ENCODE measurements at places on chromosomes 12 and 14.

DNA sequence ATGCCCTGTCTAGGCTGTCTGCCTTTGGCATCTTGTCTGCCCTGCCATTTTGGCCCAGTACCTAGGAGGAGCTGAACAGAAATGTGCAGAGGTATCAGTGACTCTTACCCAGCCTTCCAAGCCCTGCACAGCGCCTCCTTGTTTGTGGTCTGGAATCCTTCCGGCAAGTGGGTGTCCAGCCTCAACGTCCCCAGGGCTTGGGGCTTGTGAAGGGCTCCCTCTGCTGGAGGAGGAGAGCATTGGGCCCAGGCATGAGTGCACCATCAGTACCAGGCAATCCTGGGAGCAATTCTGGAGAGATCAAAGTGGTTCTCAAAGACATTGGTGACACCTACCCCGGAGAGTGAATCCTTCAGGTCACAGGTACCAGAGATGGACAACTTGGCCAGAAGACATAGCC is 2.4 kb upstream of the TCL1B start:
- DNase-seq = peak; percentile 77

DNA sequence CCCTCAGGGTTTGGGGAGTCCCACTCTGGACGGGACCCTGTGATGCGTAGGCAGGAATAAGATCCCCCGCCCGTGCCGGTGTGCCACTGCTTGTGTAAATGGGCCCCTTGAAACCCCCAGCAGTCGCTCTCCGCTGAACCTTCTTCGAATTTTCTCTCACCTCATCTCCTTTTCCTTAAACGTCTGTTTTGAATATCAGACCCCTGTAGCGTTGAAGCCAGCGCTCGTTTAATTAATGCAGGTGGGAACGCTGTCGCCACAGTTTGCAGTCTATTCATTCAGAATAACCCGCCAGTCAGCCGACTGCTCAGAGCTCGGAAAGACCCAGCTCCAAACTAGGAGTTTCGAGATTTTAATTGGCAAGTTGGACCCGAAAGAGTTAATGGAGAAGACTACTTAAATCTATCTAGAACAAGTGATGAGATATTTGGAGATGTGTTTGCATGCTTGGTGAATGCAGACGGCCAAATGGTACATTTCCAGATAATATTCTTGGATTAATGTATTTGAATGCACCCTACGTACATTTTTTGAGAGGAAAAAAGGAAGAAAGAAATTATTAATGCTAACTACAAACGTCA is 739 bp upstream of the PPP2R5E start:
- DNase-seq = no peak

- no peak for DNase-seq
These were observed 460 bp upstream of the SYNE2 start for GRCh38 chr14:63852271-63852816.

- no peak for DNase-seq
These were observed 4.8 kb upstream of the ING4 start for GRCh38 chr12:6667559-6668210.

DNA sequence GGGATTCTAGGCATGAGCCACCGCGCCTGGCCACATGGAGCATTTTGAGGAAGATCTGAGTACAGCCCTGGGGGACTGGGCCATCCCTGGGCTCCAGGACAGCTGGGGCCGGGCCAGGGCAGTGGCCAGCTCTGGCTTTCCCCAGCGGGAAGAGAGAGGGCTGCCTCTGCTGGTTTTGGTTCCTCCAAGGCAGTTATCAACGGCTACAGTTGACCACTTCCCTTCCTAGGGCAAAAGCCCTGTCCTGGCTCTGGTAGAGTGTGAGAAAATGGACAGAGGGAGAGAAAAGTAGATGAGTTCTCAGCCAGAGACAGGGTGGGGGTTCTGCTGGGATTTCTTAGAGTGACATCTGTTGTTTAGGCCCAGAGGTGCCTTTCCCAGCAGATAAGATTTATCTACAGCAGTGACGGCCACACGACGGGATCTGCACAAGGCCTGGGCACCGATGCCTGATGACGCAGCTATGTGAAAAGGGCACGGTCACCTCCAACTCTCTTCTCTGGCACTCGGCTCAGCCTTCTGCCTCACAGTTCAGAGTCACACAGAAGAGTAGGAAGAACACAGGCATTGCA is 5.5 kb upstream of the HVCN1 start:
- DNase-seq = peak; percentile 32

DNA sequence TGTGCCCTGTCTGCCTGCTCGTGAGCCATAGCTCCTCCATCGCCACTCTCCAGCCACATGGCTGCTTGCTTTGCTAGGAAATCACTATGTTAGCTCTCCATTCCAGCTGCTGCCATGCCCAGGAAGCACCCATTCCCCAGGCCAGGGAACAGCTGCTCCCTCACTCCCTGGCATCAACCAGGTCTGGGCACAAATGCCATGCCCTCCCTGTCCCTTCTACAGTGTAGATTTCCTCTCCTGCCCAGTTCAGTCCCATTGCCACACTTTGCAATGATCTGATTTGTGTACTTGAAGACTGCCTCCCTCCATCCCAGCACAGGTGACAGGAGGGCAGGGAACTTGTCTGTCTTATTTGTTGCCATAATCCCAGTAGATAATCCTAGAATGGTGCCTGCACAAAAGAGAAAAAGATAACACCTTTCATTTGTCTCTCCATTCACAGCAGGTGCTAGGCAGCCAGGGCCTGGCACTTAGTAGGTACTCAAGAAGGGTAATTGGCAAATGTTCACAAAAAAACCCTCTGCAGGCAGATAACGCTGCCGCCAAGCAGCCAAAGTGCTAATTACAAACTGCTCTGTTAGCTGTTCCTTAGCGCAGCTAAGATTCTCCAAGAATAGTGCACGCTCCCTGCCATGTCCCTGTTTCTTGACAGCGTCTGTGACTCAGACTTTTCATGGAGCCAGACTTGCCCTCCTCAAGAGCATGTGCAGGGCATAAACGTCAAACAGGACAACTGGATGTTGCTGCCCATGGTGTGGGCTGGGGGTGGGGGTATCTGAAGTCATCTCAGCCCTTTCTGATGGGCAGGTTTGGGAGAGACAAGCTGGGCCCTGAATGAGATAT is 69.1 kb downstream of the ARL6IP4 start:
- no peak for DNase-seq

GRCh38 chr14:56422221-56422620 is 157.4 kb upstream of the TMEM260 start:
- no peak for DNase-seq

GRCh38 chr14:59464486-59465315 is 479 bp downstream of the GPR135 start:
- DNase-seq = peak; percentile 80

- DNase-seq = no peak
These were observed 39.9 kb downstream of the PPP4R3A start for GRCh38 chr14:91470216-91470615.

DNA sequence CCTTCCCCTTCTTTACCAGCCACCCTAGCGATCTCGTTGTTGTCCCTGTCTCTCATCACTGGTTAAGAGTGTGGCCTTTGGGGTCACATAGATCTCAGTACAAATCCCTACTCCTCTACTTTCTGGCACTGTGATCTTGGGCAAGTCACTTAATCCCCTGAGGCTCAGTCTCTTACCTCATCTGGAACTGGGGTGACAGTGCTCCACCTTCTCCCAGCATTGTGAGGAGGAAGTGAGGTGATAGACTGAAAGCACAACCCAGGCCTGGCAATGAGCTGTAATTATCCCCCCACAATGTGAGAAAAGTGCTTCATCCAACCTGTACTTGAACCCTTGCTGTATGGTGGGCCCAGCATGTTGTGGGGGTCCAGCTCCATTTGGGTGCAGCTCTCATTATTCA is 48.0 kb downstream of the IRAK3 start:
- no peak for DNase-seq

DNA sequence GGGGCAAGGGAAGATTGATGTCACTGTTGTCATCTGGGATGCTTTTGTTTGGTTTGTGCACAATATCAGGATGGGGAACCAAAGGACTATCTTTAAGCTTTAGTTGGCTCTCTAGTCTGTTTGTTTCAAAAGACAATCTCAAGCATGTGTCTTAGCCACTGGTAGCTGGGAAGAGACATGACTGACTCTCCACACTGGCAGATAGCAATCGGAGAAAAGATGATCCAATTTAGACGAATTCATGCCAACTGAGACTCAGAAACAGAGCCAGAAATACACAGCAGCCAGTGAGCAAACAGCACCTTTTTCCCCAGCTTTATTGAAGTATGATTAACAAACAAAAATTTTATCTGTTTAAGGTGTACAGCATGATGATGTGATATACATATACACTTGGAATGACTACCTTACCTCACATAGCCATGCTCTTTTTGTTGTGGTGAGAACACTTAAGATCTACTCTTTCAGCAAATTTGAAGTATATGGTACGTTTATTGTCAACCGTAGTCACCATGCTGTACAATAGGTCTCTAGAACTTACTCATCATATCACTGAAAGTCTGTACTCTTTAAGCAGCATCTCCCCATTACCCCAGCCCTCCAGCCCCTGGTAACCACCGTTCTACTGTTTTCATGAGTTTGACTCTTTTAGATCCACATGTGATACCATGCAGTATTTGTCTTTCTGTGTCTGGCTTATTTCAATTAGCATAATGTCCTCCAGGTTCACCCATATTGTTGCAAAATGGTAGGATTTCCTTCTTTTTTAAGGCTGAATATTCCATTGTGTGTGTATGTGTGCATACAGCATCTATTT is 50.6 kb downstream of the DUSP16 start:
- no peak for DNase-seq

- no peak for DNase-seq
These were observed 31.8 kb upstream of the ULK1 start for GRCh38 chr12:131862600-131862993.

GRCh38 chr14:96735526-96735925 is 61.7 kb upstream of the VRK1 start:
- no peak for DNase-seq

- no peak for DNase-seq
These were observed 96.8 kb upstream of the SYT10 start for GRCh38 chr12:33536431-33536830.

DNA sequence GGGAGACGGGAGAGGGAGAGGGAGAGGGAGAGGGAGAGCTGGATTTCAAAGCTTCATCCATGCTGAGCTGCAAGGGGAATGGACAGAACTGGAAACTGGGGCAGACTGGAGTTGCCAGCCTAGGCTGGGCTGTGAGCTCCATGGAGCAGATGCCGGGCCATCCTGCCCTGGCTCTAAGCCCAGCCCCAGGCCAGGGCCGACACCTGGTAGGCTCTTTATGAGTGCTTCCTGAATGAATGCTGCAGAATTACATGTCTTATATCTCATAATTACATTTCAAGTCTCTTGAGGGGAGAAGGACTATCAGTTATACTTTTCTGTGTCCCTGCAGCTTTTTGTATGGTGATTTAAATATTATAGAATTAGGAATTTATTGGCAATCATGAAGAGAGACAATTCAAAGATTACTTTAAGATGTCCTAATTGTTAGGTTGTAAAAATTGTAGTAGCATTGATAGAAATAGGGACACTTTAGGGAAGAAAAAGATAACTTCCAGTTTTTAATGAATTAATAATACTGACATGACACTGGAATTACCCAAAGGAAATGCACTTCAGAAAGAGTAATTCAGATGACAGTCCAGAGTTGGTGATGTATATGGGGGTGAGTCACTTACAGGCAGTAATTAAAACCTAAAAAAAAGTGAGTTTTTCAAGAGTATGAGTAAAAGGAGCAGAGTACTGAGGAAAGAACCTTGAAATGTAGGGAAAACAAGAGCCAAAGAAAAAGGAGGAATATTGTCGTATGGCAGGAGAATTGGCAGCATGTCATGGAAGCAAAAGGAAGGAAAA is 29.0 kb downstream of the SCYL2 start:
- DNase-seq = no peak

DNA sequence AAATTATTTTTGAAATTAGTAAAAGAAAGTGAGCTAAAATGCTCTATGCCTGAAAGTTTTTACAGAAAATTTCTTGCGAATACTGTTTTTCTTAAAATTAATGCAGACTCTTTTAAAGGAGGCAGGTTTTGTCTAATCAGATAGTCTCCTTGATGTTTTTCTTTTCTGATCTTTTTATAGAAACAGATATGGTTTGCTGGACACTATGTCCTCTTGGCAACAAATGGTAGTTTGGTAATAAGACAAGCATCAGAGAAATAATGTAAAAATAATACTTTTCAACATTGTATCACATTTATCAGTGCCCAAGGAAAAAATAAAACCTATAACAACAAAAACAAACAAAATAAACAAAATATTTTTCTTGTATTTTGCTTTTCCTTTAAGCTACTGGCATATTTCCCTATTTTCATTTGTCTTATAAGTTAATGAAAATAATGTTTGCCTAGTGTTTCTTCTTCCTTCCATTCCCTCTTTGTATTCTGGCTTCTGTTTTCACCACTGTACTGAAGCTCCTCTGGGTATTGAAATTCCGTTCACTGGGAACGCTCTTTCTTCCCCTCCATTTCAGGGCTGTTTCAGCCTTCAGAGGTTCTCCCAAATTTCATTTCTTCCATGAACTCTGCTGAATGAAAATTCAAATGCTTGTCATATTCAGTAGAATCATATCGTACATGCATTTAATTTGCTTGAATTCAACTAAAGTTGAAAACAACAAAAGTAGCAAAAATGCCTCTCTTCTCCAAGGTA is 115.3 kb downstream of the TRMT5 start:
- DNase-seq = no peak

DNA sequence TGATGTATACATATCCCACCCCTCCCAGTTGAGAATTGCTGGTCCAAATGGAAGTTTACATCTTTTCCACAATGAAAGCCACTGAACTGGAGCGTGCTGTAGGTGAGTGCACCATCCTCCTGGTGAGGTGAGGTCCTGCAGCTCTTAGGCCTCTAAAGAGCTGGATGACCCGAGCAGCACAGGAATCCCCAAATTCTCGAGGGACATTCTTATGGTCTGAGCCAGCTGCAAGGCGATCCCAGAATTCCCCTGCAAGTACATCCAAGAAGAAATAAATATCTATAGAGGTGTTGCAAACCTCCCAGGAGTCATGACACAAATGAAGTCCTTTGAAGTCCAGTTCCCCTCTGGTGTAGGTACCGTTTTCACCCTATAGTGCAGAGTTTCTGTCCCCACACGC is 24.0 kb downstream of the TMEM132C start:
- no peak for DNase-seq

- no peak for DNase-seq
These were observed 145.8 kb downstream of the TMEM117 start for GRCh38 chr12:43981726-43982125.

GRCh38 chr12:97363693-97364092 is 98.9 kb upstream of the RMST start:
- no peak for DNase-seq

DNA sequence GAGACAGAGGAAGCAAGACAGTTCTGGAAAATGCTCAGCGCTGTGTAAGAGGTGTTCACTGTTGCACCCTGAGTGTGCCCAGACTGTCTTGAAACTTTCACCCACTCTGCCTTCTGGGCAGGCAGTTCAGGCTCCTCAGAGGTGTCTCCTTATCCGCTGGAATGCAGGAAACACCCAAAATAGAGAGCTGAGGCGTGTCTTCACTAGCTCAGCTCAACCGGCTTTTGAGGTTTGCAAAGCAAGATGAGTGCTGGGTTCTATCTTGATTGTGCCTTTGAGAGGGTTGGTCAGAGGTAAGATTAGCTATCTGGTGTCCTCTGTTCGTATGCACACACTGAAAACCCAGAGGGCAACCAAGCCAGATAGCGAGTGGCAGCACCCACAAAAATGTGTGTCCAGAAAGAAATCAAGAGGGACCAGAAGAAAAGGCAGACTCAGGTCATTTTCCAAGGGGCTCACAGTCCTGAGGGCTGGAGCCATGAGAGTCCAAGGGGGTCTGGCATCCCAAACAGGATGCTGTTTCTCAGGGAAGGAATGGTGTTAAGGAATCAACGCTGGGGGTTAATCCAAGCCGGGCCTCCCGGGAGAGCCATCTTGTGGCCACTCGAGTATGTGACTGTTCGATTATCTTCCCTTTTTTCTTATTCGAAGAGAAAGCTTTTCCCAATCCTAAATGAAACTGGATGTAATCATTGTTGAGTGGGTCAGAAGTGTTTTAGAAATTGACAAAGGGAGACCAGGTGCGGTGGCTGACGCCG is 47.1 kb downstream of the TBX3 start:
- no peak for DNase-seq

Data from GM10248 (cell line).